ENCODE measurements at places on chromosomes 7 and 10.
A peak's percentile ranks its signal among the peaks of the same experiment; 100 is the strongest.

- DNase-seq = no peak
These were observed 140.8 kb upstream of the GRB10 start for GRCh38 chr7:50923476-50923875.

DNA sequence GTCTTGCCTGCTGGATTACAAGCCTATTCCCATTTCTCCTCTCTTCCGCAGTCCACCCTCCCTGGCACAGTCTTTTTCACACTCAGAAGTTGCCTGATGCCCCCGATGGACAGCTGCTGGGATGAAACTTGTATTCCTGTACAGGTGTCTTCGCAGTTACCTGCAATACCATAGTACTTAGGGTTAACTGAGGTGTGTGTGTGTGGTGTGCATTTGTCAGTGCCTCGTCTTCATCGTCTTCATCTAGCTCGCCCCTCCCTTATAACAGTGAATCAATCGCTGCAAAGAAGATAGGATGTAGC lies 11.0 kb downstream of the NXPH1 start:
- no peak for DNase-seq

DNA sequence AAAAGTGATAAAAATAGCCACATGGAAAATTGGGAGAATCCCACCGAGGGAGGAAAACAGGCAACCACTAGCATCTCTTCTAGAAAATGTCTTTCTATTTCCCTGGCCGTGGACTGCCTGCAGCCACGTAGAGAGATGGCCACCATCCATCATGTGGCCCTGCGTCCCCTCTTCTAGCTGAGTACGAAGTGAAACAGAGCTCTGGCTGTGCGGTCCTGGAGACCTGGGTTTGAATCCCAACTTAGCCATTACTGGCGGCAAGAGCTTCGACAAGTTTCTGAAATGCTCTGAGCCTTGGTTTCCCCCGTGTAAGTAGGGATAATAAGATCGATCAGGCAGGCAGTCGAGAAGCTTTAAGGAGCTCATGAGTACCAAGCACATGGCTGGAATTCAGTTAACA lies 32.9 kb downstream of the ZCCHC24 start:
- no peak for DNase-seq

DNA sequence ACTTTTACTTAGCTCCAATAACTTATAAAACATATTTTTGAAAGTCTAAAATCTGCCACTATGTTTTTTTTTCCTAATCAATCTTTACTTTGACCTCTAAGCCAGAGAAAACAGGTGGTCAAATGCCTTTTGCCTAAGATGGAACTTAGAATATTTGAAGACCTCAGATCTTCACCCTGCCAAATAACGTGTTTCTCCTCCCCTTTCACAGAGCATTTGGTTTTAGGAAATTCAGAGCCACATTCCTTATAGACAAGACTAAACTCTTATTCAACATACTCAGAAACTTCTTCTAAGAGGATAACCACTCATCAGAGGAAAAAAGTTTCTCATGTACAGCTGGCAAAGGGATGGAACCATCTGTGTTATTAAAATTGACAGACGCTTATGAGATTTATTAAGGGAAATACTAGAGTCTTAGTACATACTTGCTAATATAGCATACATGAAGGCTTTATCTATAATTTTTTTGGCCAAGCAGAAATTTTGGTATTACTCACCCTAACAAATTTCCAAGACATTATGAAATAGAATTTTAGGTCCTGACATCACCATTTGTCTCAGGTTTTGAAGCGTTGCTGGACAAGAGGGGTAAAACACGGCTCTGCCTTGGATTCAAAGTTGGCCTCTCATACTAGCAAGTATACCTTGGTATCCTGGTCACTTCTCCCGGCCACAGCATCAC lies 2.6 kb upstream of the EGFR start:
- no peak for DNase-seq

DNA sequence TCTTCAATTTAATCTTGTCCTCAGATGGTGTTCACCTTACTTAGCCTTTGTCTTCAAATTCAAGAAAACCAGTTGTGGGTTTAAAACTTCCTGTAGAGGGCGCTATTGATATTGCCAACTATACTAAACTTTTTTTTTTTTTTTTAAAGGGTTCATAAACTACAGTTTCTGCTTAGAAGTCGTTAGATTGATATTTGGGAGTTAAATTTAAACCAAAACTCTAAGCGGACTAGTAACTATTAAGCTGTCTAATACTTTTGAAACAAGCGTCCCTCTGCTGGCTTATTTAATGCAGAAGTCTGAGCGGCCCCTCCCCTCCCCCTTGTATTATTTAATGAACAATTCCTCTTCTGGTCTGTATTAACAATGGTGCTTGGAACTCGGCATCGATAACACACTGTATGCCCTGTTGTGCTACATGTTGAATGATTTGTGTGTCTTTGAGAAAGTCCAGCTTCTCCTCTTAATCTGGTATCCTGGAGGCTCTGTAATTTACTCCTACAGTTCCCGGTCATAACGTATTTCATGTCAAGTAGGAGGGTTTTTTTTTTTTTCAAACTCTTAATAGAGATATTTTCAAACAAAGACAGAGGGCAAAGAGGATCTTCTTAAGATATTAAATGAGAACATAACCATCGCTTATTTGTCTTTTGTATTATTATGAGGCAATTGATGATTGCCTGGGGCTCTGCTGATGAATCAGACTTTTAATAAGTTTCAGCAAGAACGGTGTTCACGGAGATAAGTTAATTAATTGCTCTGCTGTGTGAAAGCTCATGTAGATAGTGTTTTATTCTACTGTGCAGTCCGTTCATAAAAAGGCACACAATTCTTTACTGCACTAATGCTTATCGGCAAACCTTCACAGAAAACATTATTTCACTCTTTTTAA lies 22.6 kb upstream of the CREB5 start:
- no peak for DNase-seq

DNA sequence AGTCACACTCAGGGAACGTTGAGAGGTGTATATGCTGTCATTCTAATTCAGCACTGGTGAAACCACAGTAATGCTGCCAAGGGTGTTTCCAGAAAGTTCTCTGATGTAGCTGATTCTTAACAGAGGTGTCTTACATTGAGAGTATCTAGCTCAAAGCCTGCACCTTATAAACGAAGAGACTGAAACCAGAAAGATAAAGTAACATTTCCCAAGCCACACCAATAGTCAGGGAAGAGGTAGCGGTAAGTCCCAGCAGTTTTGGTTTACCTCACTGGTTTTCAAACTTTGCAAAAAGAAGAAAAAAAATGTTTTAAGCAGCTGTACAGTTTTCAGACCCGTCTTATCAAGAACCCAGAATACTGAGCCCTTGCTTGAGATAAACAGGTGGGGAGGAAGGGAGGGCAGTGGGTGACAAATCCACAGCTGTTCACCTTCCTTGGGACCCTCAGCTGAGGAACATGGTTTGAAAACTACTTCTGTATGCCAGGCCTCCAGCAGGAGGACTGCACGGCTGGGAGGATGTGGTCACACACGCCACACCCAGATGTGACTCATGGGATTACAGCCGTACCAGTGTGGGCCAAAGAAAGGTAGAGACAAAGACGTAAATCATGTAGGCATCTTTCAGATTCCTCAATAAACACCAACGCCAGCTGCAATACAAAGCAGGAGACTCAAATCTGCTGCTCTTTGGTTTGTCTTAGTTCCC lies 63.9 kb upstream of the GSDME start:
- peak; percentile 29 for DNase-seq

DNA sequence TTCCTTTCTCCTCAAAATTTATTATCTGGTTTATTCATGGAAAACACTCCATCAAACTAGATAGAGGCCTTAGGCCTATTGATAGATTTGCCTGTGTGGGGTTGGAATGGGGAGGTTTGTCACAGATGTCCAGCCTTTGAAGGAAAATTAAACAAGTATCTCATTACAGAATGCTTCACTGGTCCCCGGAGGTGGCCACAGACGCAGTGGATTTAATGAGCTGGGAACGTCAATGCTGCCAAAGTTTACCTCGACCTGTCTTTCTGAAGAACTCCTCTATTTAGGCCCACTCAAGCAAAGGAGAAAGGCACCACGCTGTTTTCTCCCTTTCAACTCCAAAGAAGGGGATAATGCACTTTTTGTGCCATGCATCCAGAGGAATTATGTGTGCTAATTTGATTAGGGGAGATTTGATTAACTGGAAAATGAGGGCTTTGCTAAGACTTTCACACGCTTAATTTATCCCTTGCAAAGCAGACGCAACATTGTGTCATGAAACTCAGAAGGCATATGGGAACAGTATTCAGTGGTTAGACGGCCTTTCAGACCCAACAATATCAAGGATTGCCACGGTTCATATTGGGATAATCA lies 558.8 kb upstream of the GALNT17 start:
- no peak for DNase-seq

- DNase-seq = no peak
These were observed 561 bp downstream of the SHTN1 start for GRCh38 chr10:117004227-117005025.

DNA sequence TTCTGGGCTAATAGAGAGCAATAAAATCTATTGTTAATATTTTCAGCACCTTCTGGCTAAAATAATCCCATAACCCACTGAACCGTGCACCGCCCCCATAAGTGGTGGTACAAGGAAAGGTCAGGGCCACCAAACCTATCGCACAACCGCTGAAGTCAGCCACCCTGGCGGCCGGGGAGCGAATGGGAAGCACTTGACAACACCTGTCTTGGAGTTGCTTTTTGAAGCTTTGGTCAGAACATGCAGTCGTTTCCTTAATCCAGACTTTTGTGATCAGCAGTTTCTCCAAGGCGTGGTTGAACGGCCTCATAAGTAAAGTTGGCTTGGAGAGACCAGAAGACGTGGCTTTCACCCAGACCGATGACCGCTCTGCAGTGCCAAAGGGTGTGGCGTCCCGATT lies 97.4 kb downstream of the DNAJB6 start:
- DNase-seq = no peak

DNA sequence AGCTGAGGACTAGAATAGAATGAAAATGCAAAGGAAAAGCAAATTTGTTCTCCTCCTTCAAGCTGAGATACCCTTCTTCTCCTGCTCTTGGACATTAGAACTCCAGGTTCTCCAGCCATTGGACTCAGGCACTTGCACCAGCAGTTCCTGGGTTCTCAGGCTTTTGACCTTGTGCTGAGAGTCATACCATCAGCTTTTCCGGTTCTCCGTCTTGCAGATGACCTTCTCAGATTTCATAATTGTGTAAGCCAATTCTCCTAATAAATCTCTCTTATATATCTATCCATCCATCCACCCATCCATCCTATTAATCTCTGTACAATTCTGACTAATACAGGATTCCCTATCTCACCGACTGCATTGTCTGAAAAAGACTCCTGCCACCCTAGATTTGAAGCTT lies 108.3 kb downstream of the AHR start:
- DNase-seq = no peak

- no peak for DNase-seq
These were observed 110.9 kb upstream of the HDAC9 start for GRCh38 chr7:18384491-18385143.

DNA sequence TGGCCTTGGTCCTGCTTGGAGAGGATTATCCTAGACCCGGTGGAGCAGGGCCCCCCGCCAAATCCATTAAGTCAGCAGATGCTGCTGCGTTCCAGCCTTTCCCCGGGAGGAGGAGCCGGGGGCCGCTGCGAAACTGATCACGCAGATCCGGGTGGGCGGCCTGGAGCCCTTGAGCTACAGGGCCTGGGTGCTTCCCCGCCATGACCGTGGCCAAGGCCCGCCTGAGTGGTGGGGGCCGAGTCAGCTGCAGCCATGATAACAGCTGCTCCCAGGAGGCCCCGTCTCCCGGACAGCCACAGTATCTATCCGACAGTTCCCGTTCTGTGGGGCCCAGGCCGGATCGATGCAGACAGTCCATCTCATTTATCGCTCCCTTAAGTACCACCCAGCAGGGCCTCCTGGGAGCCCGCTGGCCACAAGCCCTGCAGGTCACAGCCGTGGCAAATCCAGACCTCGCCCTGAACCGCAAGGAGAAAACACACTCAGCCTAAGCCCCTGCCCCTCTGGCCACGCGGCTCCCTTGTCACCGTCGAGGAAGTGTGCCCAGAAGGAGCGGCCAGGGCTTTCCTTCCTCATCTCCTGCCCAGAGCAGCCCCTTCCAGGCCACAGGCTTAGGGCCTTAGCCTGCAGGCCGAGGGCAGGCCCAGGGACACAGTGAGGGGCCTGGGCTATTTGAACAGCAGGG lies 34.4 kb upstream of the SLC29A4 start:
- DNase-seq = no peak

- DNase-seq = no peak
These were observed 85.9 kb downstream of the COBL start for GRCh38 chr7:51230723-51231122.

DNA sequence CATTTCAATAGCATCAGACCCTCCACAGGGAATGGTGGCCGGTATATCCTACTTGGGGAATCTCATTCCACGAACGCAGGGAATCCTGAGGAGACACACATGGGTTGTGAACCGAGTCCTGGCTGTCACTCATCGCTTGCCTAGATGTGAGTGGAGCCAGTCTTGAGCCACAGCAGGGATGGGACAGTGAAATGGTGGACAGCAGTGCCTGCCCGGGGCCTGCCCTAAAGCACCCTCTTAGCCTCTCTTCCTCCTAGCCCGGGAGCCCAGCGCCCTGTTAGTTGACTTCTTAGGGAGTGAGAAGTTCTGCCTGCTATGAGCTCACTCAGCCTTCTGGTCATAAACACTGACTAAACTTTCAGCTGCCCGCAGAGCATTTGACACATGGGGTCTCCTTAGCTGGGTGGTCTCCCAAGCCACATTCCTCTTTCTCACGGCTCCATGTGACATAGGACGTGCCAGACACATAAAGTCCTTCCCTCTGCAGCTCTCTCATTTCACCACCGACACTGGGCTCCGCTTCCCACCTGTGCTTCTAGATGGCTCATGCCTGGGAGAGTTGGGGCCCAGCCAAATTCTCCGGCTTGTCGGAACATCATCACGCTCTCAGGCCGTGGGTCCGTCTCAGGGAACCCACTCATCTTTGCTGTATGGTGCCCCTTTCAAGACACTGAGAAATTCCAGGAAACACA lies 60.9 kb downstream of the TCERG1L start:
- DNase-seq = no peak

- no peak for DNase-seq
These were observed 138.6 kb downstream of the SORCS3 start for GRCh38 chr10:104779701-104780100.

Measured in stimulated activated CD8-positive, alpha-beta memory T cell treated with anti-CD3 and anti-CD28 coated beads, Interleukin-15, amount 100 ng/mL, for 24 hours (primary cell).